Fibroblast of upper back skin (primary cell): ENCODE measurements at places on chromosomes 11 and 22.

DNA sequence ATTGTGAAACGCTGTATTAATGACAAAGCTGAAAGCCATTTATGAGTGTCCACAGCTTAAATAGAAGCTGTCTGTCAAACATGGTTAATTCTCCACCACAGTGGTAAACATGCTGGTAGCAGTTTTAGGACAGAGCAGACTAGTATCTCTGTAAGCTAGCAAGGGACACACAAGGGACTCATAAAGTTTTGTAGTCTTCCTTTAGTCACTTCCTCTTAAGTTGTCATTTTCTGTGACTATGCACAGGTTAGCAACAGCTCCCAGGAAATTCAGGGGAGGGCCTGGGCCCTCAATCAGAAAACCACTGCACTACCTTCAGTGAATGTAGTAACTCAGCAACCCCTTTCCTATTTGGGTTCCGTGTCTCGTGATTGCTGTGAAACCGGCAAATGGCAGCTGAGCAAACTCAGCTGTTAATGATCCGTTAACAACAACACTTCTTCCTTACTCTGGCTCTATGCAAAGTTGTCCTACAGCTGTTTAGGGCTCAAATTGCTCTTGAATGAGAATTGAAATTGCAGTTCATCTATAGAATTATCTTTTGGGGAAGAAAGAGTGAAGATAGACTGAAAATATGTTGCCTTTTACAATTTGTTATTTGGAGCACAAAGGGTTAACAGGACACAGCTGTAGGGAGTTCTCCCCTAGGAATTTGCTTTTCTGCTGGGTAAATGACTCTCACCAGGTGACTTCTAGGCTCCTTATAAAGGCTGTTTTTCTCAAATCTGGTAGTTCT, at the start of gene MMP26:
TSS of gene MMP26 (plus strand) at position 731 of the 736 bp plus-strand sequence.
- no peak for DNase-seq

DNA sequence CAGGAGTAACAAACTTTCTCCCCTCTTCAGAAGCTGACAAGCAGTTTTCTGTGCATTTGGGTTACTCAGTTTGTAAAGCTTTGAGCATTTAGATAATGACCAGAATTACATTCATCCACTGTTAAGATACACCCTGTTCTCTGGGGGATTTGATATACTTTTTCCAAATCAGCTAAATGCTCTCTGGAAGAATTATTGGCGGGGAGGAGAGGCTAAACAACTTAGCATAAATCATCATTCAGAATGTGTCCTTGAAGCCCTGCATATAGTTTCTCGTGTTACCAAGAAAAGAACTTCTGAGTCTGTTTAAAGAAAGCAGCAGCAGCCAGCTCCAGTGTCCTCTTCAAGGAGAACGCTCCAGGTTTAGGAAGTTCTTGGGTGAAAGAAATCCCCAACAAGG, 54.9 kb upstream of the LDLRAD3 start:
- no peak for DNase-seq

DNA sequence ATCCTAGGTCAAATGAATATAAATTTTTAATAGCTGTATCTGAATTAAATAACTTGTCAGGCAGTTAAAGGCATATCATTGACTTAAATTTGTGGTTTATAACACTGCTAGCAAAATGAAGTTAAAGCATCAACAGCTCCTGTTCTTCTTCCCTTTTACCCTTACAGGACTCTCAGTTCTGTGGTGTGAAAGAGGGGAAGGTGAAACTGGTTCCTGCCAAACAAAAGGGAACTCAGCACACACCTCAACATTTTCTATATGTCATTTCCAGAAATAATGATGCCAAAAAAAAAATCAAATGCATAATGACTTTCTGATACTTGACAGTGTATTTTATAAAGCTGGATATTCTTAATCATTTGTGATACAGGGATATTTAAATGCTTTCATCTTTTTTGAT, 21.2 kb downstream of the ARL14EP start:
- DNase-seq, result no peak

GRCh38 chr22:37020192-37020479, 594 bp downstream of the MPST start:
- peak; percentile 25 for DNase-seq

- peak; percentile 80 for DNase-seq
Observed at GRCh38 chr11:70109006-70109405, 30.9 kb downstream of the ANO1 start.

- no peak for DNase-seq
Observed at GRCh38 chr11:17479284-17480214, 2.9 kb upstream of the ABCC8 start.

GRCh38 chr11:121058941-121059340, 35.0 kb downstream of the TBCEL start:
- DNase-seq, result no peak

DNA sequence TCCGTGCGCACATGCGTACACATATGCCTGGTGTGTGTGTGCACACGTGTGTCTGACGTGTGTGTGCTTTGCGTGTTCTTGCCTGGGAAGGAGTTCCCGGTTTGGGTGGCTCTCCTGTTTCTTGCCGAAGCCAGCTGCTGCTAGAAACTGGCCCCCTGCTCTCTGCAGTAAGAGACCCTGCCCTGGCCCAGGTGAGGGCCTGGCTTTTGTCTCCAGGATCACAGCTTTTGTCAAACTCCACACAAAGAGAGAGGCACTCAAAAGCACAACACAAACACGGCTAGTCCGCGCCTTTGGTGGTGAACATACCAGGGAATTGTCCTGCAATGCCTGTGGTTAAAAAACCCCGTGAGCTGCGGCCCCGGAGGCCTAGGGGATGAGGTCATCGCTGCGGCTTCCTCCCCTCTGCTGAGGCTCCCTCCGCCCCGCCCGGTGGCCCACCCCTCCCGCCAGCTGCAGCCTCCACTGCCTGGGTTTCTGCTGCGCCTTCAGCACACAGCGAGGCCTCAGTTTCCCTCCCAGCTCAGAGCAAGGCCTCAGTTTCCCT, 88.9 kb downstream of the KCNQ1 start:
- peak; percentile 95 for DNase-seq

- no peak for DNase-seq
Observed at GRCh38 chr11:68007498-68008380, 2.4 kb upstream of the ALDH3B1 start.

DNA sequence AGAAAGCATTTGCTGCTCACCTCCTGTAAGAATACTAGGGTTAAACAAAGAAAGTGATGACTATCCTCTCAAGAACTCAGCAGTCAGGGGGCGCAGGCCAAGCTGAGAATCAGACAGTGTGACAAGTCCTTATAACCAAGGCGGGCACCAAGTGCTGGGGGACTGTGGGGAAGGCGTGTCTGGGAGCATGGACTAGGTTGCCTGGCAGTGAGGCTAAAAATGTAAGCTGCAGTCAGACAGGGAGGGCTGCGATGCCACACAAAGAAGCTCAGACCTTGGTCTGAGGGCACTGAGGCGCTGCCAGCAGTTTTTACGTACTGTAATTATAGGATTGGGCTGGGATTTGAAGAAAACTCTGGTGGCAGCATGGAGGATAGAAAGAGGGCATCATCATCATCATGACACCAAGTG, 73.7 kb downstream of the FLI1 start:
- DNase-seq, result peak; percentile 44

DNA sequence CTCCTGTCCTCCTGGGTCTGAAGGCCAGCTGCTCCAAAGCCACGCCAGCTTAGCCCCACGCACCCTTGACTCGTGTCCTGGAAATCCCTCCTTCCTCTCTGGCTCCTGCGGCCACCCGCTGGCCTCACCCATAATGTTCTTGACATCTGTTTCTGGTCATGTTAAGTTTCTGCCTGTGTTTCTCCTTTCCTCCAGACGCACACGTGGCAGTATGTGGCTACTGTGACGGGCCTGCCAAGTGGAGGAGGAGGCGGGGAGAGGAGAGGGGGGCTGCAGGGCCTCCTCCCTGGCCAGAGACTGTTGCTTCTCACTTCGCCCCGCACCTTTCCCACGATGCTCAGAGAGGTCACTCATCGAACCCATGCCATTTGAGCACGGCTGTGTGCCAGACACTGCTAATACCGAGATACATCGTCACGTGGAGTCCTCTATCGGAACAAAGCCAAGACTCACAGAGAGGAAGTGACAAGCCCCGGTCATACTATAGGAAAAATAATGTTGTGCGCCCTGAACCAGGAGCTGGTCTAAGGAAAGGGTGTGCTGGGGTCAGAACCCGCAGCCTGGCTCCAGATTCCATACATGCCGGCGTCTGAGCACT, 11.5 kb downstream of the C1QTNF6 start:
- peak; percentile 91 for DNase-seq

DNA sequence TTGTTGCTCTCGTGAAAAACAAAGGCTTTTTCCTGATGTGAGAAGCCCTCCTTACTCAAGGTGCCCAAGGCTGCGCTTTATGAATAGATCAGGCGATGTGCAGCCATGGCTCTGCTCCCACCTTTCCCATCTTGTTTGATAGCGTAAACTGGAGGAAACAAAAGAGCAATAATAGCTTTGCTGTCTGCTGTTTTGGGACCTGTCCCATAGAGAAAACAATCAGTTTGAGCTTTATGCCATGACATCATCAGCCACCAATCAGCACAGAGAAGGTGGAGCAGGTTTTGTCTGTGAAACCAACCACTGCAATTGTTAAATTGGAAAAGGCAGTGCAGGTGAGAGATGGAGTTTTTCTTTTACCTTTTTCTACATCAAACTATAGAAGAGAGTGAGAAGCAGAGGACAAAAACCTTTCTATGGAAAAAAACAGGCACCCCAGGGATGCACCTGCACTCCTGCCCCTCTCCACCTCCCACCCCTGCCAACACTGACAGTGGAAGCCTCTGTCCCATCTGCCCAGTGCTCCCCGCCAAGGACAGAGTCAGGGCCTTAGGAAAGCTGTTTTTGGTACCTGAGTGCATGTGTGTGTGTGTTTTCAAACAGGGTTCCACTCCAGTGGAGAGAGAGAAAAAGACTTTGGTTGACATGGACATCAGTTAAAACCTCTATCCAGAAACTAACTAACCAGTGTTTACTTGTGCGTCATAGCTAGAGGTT, 80.7 kb downstream of the MICAL3 start:
- no peak for DNase-seq

DNA sequence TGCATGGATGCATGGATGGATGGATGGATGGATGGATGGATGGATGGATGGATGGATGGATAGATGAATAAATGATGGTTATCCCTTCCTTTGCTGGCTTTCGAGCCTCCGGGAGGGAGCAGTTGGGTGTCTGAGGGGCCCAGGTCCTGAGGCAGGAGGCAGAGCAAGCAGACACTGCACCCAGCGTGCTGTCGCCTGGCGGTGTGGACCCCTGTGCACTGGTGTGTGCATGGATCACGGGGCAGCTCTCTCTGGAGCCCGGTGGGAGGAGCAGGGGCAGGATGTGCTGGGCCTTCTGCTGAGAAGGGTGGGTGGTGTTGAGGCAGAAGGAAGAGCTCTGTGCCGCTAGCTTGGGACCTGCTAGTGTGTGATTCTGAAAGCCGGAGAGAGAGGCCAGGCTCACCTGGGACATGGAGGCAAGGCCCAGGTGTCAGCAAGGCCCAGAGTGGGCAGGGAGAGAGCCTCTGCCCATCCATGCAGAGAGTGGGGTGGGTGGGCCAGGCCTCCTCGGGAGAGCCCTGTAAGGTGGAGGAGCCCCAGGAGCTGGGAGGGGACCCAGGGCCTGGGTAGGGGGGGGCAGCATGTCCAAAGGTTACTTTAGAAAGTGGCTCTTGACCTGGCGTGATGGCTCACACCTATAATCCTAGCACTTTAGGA, 254.4 kb downstream of the BRD1 start:
- DNase-seq, result no peak

DNA sequence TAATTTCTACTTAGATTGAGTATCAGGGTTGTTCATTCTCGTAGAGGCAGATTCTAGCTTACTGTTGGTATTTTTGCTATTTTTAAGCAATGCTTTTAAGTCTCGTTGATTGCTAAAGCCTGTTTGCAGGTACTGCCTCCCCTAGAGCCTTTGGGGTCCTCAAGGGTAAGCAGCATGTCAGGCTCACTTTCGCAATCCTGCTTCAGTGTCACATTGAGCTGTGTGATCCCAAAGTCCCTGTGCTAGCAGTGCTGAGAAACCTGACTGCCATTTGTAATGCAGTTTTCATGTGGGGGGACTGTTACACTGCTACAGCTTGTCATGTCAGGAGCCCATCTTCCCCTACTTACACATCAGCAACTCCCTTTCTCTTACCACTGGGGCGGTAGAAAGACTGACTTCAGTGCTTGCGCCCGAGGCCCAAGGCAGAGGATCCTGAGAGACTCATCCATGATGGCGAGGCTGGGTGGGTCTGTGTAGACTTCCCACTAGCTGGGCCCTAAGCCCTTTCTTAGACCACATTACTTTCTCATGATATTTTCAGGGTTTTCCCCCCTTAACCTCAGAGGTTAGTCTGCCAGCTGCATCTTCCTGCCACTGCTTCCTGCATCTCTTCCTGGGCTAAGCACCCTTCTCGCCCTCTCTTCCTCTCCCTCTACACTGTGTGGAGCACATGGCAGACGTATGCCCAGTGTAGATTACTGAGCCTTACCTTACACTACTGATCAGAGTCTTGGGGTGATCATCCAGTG, 40.8 kb upstream of the ST14 start:
- DNase-seq, result no peak

GRCh38 chr11:71284525-71285092, 32.2 kb upstream of the SHANK2 start:
- no peak for DNase-seq

DNA sequence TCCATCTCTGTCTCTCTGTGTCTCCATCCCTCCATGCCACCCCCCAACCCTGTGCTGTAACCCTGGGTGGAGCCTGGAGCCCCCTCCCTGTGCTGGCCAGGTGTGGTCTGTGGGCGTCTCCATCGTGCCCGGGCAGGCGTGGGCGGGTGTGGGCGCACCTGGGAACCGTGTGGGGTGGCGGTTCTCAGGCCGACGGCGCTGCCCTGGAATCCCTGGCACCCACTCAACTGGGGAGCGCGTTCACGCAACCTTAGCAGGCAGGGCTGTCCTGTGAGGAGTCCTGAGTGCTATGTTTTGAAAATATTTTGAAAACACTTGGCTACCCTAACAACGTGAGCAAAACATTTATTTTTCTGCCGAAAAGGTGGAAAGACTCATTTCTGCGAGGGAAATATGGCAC, 4.7 kb downstream of the TNNT3 start:
- no peak for DNase-seq

DNA sequence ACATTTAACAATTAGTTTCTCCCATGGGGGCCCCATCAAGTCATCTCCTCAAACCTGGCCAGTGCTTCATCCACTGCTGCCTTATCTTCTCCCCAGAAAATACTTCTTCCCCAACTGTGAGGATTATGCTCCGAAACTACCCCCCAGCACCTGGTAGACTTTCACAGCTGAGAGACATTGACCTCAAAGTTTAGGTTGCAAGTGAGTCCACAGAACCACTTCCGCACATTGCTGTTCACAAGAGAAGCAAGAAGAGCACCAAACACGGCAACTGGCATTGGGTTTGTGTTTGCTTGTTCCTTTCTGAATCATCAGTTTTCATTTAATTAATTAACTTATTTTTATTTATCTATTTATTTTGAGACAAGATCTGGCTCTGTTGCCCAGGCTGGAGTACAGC, 6.1 kb downstream of the MCHR1 start:
- DNase-seq, result no peak

DNA sequence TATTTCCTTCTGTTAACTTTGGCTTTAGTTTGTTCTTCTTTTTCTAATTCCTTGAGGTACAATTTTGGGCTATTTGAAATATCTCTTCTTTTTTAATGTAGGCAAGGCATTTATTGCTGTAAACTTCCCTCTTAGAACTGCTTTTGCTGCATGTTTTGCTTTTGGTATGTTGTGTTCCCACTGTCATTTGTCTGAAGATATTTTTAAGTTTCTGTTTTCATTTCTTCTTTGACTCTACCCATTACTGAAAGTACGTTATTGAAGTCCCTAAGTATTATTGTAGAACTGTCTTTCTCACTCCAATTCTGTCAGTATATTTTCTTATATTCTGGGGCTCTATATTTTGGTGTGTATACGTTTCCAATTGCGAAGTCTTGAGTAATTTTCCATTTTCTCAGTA, 77.9 kb downstream of the KCNQ1OT1 start:
- no peak for DNase-seq

GRCh38 chr11:4862447-4863236, 13.6 kb upstream of the OR51S1 start:
- DNase-seq, result no peak
